Activated CD4-positive, alpha-beta T cell treated with anti-CD3 and anti-CD28 coated beads, Interleukin-2, amount 50 U/mL, for 4 hours (primary cell): ENCODE measurements at places on chromosomes 3 and 15.
A peak's percentile ranks its signal among the peaks of the same experiment; 100 is the strongest.

DNA sequence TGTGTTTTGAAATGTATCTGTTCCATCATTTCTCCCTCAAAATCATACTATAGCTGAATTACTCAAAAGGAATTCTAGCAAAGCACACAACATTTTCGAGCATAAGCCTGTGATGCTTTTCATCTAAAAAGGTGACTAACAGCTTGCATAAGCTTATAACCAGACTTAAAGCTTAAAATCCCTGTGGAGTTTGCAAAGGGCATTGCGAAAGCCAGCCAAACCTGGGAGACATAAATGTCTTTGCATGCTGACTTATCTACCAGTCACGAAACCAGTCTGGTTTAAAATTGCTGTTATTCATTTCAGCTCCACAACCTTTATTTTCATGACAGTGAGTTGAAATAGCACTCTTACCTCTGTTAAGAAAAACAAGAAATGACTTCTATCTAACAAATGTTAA lies 35.6 kb upstream of the LIPC start:
- no peak for DNase-seq

DNA sequence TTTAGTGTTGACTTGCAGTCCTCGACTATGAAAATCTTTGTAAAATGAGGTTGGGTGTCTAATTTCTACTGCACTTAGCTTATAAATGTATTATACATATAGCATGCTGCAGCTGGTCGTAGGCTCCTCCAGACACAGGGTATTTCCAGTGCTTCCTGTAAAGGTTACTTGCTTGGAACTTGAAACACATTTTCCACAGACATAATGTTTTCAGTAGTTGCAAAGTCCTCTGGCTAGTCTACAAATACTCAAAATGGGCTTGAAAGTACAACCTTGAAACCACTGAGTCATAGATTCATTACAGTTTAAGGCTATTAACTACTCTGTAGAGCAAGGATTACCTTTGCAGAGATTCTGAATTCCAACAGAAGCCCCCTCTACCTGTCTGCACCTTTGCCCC lies 464.1 kb downstream of the RAP2B start:
- no peak for DNase-seq

DNA sequence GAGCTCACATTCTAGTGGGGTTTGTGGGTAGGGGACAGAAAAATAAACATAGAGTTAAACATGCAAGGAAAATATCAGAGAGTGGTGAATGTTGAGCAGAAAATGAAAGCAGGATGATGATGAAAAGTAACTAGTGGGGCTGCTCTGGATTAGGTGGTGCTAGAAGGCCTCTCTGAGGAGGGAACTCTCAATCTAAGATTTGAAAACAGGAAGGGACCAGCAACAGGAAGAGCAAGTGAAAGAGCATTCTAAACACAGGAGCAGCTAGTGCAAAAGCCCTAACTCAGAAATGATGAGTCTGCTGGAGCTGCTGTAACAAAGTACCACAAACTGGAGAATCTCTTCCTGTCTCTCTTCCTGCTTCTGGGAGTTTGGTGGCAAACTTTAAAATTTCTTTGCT lies 468.6 kb upstream of the AGTR1 start:
- no peak for DNase-seq

GRCh38 chr3:149566292-149566975 lies 91.4 kb downstream of the WWTR1 start:
- DNase-seq, result no peak

DNA sequence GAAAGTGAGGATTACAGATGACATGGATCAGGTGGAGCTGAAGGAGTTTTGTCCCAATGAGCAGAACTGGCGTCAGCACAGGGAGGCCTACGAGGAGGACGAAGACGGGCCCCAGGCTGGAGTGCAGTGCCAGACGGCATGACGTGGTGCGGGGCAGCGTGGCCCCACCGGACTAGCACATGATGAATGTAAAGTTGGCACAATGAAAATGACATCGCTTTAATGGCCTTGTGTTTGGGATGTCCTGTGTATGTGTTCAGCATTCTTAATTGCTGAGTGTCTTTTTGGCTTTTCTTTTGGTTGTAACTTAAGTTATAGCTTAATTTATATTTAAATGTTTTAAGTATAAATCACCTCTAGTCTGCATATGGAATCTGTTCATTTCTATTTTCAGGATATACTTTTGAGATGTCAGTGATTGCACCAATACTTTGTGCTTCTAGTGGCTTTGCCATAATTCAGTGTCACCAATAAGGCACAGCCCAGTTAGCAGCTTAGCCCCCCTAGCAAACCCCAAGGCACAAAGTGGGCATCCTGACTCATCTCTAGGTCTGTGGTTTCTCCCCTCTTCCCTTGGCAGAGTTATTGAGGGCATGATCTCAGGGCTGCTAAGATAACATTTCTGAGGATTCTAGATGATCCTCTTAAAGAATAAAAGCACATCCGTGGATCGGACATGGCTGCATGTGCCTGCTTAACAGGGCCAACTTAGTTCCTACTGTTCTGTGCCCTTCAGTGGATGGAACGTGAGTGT lies 16.1 kb downstream of the DNAJA4 start:
- no peak for DNase-seq

DNA sequence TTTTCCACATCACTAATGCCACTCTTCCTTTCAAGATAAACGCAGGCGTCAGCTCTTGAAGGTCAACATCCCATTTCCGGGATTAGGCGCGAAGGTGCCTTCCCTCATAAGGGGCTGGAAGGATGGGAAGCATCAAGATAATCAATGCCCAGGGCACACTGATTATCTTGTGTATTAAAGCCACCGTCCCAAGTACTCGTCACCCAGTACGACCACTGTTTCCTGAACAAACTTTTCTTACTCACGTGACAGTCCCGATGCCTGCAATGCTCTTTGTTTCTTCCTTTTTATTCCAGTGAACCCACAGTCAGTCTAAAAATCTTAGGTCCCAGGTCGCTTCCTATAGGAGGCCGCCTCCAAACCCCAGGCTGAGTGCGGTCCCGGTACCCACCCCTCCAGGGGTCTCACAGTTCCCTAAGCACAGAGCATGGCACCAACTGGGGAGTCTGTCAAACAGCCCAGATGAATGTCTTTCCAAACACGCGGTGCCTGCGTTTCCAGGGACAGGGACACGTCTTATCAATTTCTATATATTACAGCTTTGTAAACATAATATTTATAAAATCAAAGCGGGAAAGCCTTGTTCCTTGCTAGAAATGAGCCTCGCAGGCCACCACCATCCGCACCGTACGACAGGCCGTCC lies 589 bp downstream of the ANAPC13 start:
- DNase-seq, result peak; percentile 91

DNA sequence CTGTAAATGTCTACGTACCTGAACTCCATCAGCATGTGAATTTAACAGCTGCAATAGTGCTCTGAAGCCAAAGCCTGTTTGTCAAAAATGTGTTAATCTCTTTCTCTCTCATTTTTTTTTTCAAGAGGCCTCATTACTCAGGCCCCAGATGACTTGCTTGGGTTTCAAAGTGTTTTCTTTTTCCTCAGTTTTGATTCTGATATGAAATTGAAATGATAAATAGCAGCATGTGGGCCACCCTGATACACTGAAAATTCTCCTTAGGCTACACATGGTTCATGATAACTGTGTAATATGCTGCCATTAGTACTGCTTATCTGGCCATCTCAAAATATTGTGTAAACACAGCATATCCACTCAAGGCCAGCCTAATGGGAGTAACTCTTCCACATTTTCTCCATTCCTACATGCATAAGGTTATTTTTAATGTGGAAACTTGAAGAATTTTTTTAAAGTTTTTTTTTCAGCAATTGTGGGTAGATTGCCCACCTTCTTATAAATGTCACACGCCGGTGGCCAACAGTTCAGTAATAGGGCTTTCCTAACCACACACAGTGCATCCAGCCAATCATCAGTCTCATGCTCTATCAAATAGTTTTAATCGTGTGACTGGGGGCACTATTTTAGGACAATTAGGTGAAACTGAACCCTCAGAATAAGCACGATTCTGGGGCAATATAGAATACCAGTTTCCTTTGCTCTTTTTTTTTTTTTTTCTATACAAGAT lies 13.1 kb upstream of the DENND4A start:
- no peak for DNase-seq

GRCh38 chr3:189766416-189766815 lies 135.2 kb downstream of the TP63 start:
- no peak for DNase-seq

DNA sequence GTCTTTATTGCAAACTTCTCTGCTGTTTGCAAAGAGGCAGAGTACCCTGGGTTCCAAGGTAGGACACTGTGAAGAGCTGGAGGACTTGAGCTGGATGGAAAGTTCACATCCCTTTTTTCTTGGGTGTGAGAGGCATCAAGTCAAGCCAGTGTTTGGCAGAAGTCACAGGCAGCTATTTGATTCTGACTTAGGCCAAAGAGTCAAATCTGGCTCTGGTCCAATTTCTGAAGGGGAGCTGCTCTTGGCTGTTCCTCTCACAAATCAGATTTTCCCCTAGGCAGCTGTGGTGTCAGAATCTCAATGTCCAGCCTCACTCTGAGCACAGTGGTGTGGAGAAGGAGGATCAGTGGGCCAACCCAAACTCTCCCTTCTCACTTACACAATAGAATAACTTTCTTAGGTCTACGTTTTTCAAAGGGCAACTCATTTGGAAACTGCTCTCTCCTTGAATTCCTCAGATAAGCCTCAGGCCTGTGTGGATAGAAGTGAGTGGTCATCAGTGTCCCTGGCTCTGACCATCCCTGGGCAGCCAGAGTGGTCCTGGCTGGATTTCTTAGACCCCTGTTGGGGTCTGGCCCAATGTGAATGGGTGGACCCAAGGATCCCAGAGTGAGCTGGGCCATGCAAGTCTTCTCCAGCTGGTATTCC lies 18.2 kb upstream of the AMOTL2 start:
- no peak for DNase-seq

DNA sequence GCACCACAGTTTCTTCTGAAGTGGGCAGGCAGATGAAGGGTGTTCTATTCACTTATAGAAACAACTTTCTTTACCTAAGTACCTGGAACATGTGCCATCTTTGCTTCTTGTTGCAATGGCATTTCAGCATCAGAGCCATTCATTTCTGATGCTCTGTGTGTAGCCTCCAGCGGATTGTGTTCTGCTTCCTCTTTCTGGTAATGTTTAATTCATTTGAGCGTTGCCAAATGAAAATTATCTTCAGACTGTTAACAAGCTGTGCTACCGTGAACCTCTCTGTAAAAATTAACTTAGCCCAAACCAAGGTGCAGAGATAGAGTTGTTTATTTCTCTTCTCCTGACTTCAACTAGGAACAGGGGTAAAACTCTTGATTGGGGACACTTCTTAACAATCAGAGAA lies 302.0 kb downstream of the EDEM1 start:
- no peak for DNase-seq

DNA sequence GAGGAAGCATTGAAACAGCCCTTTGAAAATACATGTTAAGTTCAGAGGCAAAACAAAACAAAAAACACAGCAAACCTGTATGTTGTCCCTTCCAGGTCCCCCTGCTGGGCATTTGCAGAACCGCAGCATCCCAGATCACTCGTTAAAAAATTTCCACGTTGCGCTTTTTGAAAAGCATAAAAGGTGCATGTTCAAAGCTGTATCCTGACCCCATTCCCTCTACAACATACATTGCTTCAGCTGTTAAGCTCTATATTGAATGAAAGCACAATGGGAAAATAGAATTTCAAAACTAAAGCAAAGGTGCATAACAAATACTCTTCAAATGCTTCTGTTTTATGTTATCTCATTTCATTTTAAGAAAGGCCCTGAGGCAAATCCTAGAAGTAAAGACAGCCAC lies 328.3 kb downstream of the THSD4 start:
- DNase-seq, result peak; percentile 18
